Activated CD4-positive, alpha-beta T cell treated with anti-CD3 and anti-CD28 coated beads for 48 hours (primary cell): ENCODE measurements at places on chromosomes 6 and 20.

DNA sequence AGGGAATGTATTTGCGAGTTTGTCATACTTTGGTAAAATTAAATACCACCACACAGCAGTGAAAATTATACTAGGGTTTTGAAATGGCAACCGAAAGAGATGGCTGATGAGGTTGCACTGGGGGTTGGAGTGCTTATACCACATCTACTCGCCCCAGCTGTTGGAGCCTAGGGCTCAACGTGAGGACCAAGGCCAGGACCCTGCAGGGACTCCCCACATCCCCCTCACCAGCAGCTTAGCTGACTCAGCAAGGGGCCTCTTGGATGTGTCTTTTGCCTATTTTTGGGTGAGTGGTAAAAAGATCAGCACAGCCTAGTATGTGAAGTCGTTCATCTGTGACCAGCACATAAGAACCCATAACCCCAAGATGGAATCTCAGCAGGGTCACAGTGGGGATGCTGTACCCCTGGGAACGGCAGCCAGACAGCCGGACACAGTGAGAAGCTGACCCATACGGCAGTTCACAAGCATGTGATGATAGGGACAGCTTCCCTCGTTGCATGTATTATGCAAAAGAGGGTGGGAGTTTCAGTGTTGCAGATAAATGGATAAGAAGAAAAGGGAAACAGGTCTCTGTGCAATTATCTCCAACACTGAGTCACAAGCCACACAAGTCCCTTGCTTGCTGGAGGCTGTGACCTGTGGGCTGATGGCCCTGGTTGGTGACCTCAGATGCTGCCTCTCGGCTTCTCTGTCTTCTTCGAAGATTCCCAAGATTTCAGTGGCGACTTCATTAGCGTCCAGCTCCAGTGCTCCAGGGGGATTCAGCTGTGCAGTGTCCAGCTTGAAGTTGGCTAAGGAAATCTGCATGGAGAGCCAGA lies 20.9 kb upstream of the SPO11 start:
- DNase-seq, result no peak

GRCh38 chr6:63573076-63573898 lies 1.0 kb downstream of the LOC128125822 start:
- DNase-seq, result peak; percentile 73

DNA sequence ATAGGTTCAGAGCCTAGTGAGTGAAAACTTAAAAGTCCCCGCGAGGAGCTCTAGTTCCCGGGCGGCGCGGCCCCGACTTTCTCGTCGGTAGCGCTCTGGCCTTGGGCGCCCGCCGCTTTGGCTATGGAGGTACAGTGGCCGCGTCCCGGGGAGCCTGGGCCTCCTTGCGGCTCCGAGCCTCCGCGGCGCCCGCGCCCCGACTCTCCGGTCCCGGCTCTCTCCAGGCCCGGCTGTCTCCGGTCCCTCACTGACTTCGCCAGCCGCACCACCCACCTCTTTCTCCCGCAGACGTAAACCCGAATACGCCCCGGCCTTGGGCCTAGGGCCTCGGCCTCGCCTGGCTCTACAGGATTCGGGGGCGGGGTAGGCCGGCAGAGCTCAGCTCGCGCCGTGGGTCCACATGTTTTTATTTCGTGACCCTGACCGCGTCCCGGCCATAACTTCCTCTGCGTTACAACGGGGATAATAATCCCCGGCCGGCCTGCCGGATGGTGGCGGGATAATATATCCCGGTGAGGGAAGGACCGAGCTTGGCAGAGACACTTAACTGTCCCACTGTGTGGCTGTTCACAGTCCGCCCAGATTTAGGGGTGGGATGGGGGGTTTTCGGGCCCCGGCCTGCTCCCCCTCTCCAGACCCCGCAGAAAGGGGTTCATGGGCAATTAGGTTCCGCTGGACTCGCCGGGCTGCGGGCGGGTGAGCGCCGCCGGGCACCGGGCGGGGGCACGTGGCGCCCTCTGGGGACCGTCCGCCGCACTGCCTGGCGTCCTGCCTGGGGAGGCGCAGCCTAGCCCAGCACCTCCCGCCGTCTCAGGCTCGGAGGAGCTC lies 10.0 kb upstream of the TBX18 start:
- DNase-seq, result peak; percentile 48

GRCh38 chr20:64100946-64101688 lies 6.2 kb downstream of the NPBWR2 start:
- no peak for DNase-seq

DNA sequence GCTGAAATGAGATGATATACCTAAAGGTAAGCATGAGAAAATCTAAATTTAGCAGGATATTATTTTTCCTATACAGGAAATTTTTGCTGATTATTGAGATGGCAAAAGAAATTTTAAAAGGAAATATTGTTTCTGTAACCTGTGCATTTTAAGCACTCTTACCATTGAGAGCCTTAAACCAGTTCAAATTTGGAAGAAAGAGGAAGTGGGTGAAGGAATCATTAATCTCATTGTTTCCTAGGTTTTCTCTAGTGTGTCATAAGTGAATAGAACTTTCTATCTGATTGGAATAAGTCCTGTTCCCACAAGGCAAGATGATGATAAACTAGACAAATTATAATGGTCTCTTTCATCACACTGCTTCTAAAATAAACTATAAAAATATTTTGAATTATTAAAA lies 22.4 kb upstream of the FKBP1C start:
- no peak for DNase-seq

- no peak for DNase-seq
Measured at GRCh38 chr20:4555188-4555890, 166.4 kb upstream of the PRND start.

DNA sequence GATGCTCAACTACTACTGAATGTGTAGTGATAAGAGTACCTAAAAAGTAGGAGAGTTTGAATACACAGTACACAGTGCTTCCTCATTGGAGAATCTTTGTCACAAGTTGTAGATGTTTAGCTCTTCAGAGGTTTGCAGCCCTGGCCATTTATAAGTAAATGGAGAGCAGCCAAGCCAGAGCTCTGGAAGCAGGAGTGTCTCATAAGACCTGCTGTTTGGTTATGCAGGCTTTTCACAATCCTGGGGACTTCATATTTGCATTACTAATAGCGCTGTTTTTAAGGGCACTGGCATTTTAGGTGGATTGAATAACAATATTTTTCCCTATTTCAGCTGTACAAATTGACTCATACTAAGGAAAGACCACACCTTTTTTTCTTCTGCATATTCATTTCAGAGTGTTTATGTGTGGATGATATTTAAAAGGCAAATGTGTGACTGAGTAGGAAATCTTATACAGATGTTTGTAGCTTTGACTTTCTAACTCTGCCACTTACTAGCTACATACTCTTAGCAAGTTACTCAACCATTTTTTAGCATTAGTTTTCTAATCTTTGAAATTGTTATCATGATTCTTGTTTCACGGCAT lies 730.5 kb upstream of the MAP3K7 start:
- DNase-seq, result no peak
